Stimulated activated CD4-positive, alpha-beta T cell treated with anti-CD3 and anti-CD28 coated beads, Interleukin-1b, Interleukin-23, amount 100 ng/mL, for 24 hours (primary cell): ENCODE measurements at places on chromosomes 13 and 19.

DNA sequence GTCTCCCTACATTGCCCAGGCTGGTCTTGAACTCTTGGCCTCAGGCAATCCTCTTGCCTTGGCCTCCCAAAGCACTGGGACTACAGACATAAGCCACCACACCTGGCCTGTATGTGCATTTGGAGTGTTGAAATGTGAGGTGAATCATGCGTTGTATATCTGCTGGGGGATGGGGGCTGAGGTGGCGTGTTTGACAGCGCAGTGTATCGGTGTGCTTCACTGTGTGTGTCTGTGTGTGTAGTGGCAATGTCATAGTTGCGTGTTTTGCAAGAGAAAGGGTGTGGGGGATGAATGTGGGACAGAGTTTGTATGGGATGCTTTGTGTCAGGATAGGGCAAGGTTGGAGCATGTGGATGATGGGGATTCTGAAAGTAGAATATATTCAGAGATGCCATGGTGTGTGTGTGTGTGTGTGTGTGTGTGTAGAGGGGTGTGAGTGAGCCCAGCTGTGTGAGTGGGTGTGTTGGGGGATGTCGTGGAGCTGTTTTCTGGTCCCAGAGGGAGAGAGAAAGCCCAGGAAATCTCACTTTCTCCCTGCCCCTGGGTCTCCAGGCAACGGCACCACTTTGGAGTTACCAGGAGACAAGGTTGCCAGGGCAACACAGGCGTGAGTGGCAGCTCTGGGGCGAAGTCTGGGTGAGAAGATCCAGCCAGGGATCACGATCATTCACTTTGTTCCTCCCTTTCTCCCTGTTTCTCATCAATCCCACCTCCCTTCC lies 1.1 kb upstream of the SWSAP1 start:
- no peak for DNase-seq

GRCh38 chr19:20558011-20558410 lies 7.6 kb downstream of the ZNF737 start:
- DNase-seq = no peak

DNA sequence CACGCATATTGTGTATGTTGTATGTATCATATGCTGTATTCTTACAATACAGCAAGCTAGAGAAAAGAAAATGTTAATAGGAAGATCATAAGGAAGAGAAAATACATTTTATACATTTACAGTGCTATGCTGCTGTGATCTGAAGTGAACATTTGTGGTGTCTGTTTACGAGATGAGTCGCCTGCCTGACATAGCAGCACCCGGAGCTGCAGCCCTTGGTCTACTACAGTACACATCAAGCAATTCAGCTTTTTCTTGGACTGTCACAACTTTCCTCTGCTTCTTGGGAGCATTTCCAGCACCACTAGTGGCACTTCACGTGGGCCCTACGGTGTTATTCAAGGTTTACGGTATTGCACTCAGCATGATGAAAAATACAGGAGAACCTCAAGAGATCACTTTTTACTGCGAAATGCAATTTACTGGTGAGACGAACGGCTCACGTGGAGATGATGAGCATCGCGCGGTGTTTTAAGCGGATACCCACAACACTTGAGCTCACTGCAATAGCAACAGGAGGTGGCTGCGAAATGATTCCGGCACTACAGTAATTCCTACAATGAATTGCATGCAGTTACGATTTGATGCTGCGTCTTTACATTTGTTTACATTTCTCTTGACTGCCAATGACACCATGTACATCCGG lies 308.4 kb downstream of the FGF9 start:
- no peak for DNase-seq

DNA sequence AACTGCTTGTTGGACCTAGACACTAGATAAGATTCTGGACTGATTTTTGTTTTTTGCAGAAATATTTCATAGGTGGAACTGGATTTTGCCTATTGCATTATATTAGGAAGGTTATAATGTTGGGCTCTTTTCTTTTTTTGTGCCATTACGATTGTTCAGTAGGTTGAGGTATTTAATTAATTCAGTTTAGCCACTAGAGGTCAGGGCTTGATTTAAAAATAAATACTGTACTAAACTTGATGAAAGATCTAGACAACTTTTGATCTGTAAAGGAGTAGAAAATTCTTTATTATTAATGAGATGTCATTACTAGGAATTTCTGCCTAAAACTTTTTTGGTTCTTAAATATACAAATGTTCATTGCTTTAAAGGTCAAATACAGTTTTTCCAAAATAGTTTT lies 15.2 kb upstream of the SUPT20H start:
- no peak for DNase-seq

- DNase-seq = no peak
Observed at GRCh38 chr19:9786342-9786741, 17.8 kb upstream of the ZNF846 start.

DNA sequence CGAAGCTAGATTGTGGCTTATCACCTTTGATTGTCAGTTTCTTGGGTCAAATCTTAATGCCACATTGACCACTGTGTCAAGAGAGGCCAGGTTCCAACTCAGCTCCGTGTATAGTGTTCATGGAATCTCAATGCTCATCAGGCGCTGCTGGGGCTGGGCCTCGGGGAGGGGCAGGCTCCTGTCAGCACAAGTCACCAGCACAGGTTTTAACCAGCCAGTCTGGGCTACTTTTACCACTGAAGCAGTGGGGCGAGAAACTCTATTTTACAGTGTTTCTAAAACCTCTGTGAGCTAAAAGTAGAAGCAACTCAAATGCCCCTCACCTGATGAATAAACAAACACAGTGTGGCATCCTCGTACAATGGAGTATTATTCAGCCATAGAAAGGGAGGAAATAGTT lies 118.7 kb upstream of the GJB6 start:
- no peak for DNase-seq

DNA sequence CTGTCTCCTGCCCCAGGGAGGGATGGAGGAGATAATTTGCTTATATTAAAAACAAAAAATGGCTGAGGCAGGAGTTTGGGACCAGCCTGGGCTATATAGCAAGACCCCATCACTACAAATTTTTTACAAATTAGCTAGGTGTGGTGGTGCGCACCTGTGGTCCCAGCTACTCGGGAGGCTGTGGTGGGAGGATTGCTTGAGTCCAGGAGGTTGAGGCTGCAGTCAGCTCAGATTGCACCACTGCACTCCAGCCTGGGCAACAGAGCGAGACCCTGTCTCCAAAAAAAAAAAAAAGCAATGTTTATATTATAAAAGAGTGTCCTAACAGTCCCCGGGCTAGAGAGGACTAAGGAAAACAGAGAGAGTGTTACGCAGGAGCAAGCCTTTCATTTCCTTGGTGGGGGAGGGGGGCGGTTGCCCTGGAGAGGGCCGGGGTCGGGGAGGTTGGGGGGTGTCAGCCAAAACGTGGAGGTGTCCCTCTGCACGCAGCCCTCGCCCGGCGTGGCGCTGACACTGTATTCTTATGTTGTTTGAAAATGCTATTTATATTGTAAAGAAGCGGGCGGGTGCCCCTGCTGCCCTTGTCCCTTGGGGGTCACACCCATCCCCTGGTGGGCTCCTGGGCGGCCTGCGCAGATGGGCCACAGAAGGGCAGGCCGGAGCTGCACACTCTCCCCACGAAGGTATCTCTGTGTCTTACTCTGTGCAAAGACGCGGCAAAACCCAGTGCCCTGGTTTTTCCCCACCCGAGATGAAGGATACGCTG lies 184.0 kb downstream of the KDM4B start:
- DNase-seq = no peak

GRCh38 chr13:21328201-21328600 lies 130.9 kb downstream of the ZDHHC20 start:
- no peak for DNase-seq

GRCh38 chr19:17243830-17244617 lies 1.7 kb downstream of the NR2F6 start:
- DNase-seq = no peak

GRCh38 chr13:93039131-93039530 lies 187.5 kb upstream of the GPC6 start:
- no peak for DNase-seq

DNA sequence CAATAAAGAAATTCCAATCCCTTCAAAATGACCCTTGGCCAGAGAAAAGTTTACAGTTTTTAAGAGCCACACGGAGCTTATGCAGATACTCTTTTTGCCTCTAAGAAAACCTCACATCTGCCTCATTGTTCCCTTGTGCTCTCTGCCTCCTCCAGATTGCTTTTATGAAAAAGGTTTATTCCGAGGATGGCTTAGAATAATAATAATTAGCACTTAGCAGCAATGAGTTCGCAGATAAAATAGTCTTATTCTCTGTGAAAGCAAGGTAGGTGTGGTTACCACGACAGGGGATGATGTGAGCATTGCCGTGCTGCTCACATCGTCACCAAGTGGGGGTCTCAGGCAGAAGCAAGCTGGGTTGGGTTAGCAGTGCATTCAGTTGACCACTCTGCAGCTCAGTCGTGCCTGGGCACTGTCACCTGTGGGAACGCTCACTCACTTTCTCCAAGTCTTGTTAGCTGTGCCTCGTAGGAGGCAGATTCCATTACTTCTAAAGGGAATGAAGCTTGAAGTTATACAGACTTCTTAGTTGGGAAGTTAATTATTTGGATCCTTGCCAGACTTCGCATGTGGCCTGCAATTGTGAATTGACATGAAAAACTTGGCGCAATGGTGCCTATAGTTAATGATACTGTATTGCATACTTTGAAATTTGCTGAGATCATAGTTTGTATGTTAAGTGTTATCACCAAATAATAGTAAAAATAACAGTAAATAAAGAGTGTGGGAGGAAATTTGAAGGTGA lies 157.2 kb downstream of the MYO16 start:
- DNase-seq = no peak

DNA sequence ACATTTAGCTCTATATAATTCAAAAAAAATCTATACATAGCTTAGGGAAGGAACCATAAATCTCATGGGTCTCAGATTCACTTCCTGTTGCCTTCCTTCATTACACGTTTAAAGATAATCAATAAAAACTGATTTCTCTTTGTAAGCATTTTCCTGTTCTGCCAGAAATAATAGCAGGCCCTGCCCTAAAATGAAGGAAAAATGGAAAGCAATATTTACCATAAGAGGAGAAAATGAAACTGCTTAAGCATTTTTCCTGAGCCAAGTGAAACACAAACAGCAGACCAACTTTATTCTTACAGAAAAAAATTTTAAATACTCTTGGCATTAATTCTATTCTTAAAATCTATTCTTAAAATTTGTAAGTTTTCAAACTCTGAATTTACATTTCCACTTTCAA lies 4.0 kb downstream of the LHFPL6 start:
- DNase-seq = no peak

DNA sequence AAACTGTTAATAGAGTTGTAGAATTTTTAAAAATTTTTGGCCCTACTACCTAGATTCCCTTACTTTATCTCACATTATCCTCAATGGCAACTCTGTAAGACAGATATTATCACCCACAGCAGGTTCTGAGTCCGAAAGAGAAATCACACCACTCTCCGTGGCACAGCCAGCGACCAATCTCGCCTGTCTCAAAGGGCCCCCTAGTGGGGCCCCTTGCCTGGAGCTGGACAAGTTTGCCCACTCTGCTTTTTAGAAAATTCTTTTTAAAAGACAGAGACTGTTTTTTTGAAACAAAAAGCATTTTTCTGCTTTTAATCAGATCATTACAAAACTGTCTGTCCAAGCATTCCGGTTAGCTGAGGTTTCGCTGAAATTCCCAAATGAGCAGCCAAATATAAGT lies 21.7 kb downstream of the PHF11 start:
- DNase-seq = no peak

GRCh38 chr19:56084835-56085536 lies 36.1 kb downstream of the ZNF787 start:
- no peak for DNase-seq

- DNase-seq = no peak
Observed at GRCh38 chr19:38049105-38049649, 142.2 kb downstream of the SIPA1L3 start.

DNA sequence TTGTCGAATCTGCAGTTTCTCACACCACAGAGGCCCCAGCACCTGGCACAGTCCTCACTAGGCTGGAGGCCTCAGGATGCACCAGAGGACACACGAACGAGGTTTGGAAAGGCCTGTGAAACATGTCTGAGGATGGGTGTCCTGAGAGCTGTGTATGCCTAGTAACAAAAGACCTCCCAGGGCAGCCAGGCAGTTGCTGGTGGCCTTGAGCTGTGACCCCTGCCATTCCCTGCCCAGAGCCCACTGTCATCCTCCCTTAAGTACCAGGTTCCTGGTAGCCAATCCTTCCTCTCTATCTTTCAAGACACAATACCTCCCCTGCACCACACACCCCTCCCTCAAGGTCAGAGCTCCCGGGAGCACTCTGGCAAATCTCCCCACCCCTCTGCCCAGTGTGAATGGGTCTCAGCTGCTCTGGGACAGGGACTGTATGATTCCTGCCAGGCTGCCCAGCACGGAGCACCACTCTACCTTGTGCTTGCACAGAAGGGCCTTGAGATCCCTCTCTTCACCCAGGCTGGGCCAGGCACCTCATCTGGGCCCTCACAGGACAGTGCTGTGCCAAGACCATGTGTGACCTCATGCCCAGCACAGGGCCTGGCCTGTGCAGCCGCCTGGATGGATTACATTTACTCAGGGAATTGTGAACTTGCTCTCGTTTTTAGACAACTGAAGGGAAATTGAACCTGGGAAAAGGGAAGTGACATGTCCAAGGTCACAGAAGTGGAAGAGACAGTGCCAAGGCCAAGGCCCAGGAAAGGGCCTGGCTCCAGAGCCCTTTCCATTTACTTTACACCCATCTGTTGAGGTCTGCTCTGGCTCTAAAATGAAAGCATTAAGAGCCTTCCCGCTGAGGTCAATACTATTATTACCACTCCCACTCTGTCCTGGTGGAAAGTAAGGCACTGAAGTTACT lies 2.2 kb downstream of the ZNF787 start:
- no peak for DNase-seq

- no peak for DNase-seq
Observed at GRCh38 chr13:80571346-80572307, 230.7 kb upstream of the SPRY2 start.

GRCh38 chr13:35164324-35164932 lies 222.4 kb downstream of the NBEA start:
- DNase-seq = no peak

DNA sequence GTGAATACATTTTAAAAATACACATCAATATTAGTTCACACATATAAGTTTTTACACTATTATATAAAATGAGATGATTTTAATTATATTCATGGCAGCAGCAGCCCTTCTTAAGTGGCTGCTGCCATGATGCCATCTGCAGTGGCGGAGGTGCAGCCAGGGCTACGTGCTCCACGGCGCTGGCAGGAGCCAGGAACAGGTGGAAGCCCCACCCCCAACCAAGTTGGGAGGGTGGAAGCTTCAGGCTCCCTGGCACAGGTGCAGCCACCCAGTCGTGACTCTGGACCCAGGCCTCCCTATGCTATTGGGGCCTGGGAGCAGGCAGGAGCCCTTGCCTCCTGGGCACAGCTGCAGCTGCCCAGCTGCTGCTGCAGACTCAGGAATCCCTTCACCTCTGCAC lies 646.9 kb upstream of the PCDH9 start:
- DNase-seq = no peak
